CD4-positive, alpha-beta T cell treated with Interleukin-10 for 1 hour (primary cell): ENCODE measurements at places on chromosomes 13 and 19.

DNA sequence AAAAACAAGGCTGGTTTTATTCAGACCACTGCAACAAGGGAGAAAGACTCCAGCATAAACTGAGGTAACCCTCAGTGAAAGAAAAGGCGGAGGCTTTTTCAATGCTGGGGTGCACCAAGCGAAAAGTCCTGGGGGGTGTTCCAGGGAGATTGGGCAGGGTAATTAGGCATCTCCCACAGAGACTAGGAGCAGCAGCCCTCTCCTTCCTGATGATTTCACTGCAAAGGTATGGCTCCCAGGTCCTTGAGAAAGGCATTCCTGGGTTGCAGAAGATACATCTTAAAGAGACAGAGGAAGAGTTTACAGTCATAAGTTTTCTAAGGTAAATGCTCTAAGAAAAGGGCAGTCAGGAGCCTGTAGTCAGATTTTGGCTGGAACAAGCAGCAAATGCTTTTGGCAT is 412.0 kb downstream of the FOXO1 start:
- DNase-seq, result no peak

GRCh38 chr13:74682746-74683145 is 548.5 kb upstream of the KLF12 start:
- DNase-seq, result no peak

DNA sequence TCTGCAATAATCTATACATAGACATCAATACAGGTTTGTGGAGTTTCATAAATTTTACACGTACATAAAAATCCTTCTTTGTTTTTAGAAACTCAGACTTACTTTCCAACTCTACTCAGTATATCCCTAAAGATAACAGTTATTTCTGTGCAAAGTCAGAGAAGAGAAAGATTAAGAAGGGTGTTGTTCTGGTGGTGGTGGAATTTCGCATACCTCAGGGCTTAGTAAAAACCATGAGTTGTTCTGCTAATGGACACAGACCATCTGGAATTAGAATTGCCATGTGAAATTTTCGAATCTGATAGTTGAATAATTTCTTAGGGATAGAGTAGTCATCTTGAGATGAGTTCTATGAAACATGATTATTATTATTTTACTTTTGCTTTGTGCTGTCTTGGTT is 102.7 kb downstream of the ZAR1L start:
- no peak for DNase-seq

GRCh38 chr13:75785130-75785529 is 149.0 kb downstream of the LMO7 start:
- no peak for DNase-seq

DNA sequence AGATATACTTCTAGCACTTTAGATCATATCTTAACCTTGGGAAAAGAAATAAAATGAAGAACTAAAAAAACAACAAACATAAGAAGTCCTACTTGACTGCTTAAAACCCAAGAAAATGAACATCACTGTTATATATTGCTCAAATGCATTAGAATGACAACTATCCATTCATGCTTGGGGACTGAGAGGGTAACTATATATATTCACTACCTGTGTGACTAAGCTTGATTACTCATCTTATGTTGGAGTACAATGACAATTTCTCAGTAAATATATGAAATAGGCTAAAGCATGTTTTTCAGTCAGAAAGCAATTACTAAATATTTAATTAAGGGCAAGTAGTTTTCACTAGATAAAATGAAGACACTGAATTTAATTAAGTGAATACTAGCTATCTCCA is 40.1 kb downstream of the ZC3H13 start:
- no peak for DNase-seq

DNA sequence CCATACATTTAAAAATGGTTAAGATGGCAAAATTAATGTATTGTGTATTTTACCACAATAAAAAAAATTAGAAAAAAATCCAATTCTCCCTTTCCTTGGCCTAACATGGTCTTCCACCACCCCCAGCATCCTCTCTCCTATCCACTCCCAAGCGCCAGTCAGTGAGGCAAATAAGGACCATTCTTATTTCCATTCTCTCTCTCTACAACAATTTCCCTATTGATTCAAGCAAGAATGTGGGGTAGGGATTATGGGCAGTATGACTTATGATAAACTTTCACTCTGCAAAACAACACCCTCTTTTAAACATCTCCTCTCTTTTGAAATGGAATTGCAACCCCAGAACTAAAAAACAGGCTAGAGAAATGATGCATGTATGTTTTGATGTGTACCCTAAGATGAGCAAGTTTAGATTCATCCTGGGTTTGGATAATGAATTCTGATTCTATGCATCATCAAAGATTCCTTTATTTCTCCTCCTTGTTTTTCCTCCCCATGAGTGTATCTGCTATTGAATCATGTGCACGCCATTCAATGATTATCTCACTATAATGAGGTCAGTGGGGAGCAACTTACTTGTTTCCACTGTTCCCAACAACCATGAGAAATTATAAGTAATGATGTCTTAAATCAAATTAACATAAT is 3.5 kb downstream of the STARD13 start:
- no peak for DNase-seq

DNA sequence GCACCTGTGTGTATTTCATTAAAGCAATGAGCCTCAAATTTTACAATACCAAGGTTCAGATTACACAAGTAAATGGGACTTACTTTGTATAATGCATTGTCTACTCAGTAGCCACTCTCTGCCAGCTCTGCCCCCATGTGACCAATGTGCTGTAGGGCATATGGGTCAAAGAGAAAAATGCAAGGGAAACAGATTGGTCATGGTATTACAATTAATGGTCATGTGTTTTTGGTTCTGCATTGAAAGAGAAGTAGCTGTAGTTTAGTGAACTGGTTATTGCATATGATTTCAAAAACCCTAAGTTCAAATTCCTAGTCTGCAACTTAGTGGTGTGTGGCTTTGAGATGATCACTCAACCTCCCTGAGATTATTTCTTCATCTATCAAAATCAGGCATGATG is 545.4 kb downstream of the SUCLA2 start:
- DNase-seq, result no peak
